ENCODE measurements at places on chromosomes 6 and 20. TPM values are rescaled to one million over a fixed set of nuclear protein-coding genes. Genes with fewer than 3 reads are reported as not detected.

- no peak for DNase-seq
Measured at GRCh38 chr6:43709654-43710303, 22.2 kb upstream of the MRPS18A start.

The SLC17A2 gene
- total RNA-seq: not detected

- DNase-seq: no peak
Measured at GRCh38 chr20:54276577-54277169, 68.8 kb downstream of the PFDN4 start.

DNA sequence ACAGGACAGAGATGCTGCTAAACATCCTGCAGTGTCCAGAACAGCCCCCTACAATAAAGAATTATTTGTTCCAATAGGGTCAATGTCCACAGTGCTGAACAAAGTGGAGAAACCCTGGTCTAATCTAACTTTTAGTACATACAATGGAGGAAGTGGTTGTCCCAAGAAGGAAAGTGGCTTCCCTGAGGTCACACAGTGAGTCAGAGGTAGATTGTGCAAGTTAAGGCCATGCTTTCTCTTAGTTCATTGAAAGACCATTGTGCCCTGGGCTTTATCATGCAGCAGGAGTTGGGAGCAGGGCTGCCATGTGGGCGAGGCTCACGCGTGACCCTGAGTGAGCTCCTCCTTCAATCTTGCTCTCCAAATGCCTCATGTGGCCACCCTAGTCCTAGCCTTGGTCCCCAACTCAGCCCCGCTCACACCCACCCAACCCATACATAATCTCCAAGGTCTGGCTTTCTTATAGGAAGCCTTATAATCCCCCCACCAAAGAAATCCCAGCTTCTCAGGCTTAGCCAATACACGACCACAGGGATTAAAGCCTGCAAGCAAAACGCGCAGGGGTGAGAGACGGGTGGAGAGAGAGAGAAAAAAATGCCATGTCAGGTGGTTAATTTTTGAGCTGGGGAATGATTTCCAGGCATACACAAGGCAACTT lies 19.9 kb downstream of the SLC13A3 start:
- no peak for DNase-seq

- no peak for DNase-seq
Measured at GRCh38 chr6:79670789-79671188, 39.7 kb downstream of the SH3BGRL2 start.

Data from activated T-cell treated with anti-CD3 and anti-CD28 coated beads, Interleukin-2, amount 50 U/mL, for 72 hours (primary cell).